ENCODE measurements at places on chromosomes 11 and 22. TPM values are rescaled to one million over a fixed set of nuclear protein-coding genes. Genes with fewer than 3 reads are reported as not detected.

SLC15A3 gene
- total RNA-seq: 7.4 TPM

DNA sequence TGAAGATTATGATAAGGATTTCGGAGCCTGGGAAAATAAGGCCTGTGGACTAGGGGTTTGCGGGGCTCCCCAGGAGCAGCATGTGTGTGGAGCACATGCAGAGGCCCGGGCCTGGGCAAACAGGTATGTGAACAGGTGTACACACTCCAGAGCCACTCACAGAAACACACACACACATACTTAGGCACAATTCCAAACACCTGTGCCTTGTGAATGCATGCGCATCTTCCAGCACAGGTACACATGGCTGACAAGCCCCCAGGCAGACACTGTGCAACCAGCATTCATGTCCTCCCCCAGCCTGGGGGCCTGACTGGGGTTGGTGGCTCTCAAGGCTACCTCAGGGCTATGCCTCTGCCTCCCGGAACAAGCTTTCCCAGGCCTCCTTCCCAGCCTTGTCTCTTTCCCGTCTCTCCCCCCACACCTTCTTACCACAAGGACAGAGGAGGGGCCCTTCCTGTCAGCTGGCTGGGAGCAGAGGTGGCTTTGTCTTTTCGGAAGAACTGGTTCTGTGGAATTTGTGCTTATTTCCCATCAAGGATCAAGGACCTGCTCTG lies 2.6 kb upstream of the P2RY6 start:
- no peak overlapping the region for H3K4me3 ChIP-seq
- DNase-seq: no peak
- H3K27ac ChIP-seq: no peak overlapping the region
- H3K36me3 ChIP-seq: no peaks in the 10 kb centered on the region
- H3K4me1 ChIP-seq: no peaks in the 10 kb centered on the region

GRCh38 chr11:9573775-9574621 lies 528 bp downstream of the WEE1 start:
- peak overlapping the region; percentile 97 for H3K4me3 ChIP-seq
- H3K4me1 ChIP-seq: peaks cover 28% of the 10 kb centered on the region
- DNase-seq: no peak
- peak overlapping the region; percentile 84 for H3K27ac ChIP-seq

DNA sequence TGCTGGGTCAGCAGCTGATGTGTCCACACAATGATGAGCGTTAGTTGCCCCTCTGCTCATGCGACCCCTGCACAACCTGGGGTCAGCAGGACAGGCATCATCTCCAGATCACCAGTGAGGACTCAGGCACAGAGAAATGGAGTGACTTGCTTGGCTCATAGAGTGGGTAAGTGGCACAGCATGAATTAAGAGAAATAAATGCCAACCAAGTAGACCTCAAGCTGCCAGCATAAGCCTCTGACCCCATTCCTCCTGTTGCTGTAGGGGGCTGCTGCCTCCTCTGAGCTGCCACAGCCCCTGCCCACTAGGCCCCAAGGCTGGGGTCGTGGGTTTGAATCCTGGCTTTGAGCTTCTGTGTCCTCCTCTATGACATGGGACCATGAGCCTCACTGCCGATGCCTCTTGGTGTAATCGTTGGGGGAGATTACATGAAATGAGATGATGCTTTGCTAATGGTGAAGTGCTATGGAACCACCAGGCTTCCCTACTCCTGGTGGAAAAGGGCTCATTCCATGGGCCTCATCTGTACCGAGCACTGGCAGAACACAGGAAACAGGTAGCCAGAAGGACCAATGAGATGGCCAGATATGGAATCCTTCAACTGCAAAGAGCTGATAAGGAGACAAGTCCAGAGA lies 33.6 kb downstream of the LRRC32 start:
- H3K4me1 ChIP-seq: peaks cover 6% of the 10 kb centered on the region
- peaks cover 22% of the 10 kb centered on the region for H3K27me3 ChIP-seq
- H3K4me3 ChIP-seq: no peak overlapping the region
- no peak overlapping the region for H3K27ac ChIP-seq

GRCh38 chr11:31768749-31769640 lies 42.1 kb downstream of the PAX6 start:
- no peak overlapping the region for H3K27ac ChIP-seq
- no peaks in the 10 kb centered on the region for H3K27me3 ChIP-seq
- no peak overlapping the region for H3K4me3 ChIP-seq
- H3K36me3 ChIP-seq: no peaks in the 10 kb centered on the region
- peaks cover 3% of the 10 kb centered on the region for H3K4me1 ChIP-seq
- no peak for DNase-seq

IGLL1 gene
- total RNA-seq: not detected

GRIA4 gene
- total RNA-seq: not detected

GRCh38 chr11:18536209-18536608 lies 9.5 kb upstream of the TSG101 start:
- no peak for DNase-seq
- no peak overlapping the region for H3K27ac ChIP-seq
- no peaks in the 10 kb centered on the region for H3K36me3 ChIP-seq
- H3K4me3 ChIP-seq: no peak overlapping the region

DNA sequence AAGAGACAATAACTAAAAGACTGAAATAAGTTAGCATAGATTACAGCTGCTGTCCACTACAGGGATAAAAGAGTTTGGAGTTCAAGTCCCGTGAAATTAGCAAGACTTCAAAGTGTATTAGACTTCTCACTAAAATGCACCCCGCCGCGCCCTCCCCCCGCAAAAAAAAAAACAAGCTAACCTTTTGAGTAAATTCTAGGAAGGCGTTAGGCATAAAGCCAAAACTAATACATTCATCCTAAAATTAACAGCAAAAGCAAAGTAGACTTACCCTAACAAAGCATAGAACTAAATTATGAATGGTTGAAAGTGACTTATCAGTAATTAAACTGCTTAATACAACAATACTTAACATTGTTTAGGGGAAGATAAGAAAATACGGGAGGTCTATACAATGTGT lies 581.0 kb upstream of the CHORDC1 start:
- DNase-seq: no peak
- H3K4me3 ChIP-seq: no peak overlapping the region
- H3K27me3 ChIP-seq: no peaks in the 10 kb centered on the region
- H3K36me3 ChIP-seq: no peaks in the 10 kb centered on the region
- H3K4me1 ChIP-seq: no peaks in the 10 kb centered on the region

DNA sequence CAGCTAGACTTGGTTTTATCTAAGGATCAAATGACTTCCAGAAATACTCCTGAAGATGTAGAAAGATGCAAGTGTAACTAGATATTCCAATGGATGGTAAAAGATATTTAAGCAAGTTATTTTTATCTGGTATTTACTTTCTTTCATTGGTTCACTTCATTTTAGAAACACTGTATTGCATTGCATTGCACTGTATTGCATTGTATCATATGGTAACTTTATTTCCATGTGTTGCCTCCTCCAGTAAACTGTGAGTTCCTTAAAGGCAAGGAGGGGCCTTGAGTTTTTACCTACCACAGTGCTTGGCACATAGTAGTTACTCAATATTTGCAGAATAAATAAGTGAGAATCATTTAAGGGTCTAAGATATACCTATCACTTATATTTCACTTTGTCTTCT lies 31.8 kb upstream of the FLI1 start:
- peaks cover 6% of the 10 kb centered on the region for H3K4me1 ChIP-seq
- peaks cover 22% of the 10 kb centered on the region for H3K27me3 ChIP-seq
- no peak overlapping the region for H3K4me3 ChIP-seq
- DNase-seq: no peak

DNA sequence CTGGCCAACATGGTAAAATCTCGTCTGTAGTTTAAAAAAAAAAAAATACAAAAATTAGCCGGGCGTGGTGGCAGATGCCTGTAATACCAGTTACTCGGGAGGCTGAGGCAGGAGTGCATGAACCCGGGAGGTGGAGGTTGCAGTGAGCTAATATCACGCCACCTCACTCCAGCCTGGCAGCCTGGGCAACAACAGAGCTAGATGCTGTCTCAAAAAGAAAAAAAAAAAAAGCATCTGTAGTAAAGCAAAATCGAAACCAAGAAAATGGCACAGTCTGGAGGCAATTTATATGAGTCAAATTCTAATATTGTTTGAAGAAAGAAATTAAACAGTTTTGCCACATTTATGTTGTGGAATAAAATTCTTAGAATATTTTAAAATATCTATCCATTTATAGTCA lies 365.0 kb upstream of the CHORDC1 start:
- no peak overlapping the region for H3K4me3 ChIP-seq
- no peaks in the 10 kb centered on the region for H3K27me3 ChIP-seq
- H3K4me1 ChIP-seq: no peaks in the 10 kb centered on the region
- no peaks in the 10 kb centered on the region for H3K36me3 ChIP-seq
- H3K27ac ChIP-seq: no peak overlapping the region
- no peak for DNase-seq

- peaks cover 25% of the 10 kb centered on the region for H3K27me3 ChIP-seq
- H3K36me3 ChIP-seq: no peaks in the 10 kb centered on the region
- DNase-seq: peak; percentile 71
- peak overlapping the region; percentile 71 for H3K27ac ChIP-seq
- H3K4me3 ChIP-seq: peak overlapping the region; percentile 85
Observed at GRCh38 chr11:2930704-2931419, 1.6 kb upstream of the PHLDA2 start.

- no peak overlapping the region for H3K27ac ChIP-seq
- H3K27me3 ChIP-seq: peaks cover 2% of the 10 kb centered on the region
- DNase-seq: no peak
- no peaks in the 10 kb centered on the region for H3K36me3 ChIP-seq
- H3K4me3 ChIP-seq: no peak overlapping the region
Observed at GRCh38 chr11:129018991-129019390, 76.3 kb upstream of the TP53AIP1 start.

- peak overlapping the region; percentile 100 for H3K4me3 ChIP-seq
- H3K27me3 ChIP-seq: no peaks in the 10 kb centered on the region
- peak; percentile 95 for DNase-seq
- peaks cover 41% of the 10 kb centered on the region for H3K4me1 ChIP-seq
Observed at GRCh38 chr11:65416341-65416824, 6.2 kb upstream of the NEAT1 start.

SPI1 gene
- 2.9 TPM for total RNA-seq

GRCh38 chr11:112082729-112083128 lies 3.8 kb downstream of the TIMM8B start:
- DNase-seq: no peak
- no peaks in the 10 kb centered on the region for H3K27me3 ChIP-seq
- H3K27ac ChIP-seq: peak overlapping the region; percentile 5

DNA sequence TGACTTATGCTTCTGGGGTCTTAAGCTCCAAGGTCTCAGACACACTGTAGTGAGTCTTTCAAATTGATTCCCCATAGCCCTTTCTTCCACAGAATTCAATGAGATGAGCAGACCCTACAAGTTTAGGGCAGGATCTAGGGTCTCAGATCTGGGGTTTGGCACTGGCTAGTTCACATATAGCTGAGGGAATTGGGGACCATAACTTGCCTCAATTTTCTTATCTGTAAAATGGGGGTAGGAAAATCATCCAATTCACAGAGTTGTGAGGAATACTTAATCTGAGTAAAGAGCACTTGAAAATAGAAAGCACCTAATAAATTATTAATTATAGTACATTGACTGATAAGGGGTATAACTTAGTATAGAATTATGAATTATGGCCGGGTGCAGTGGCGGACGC lies 5.9 kb upstream of the CCDC117 start:
- no peak overlapping the region for H3K27ac ChIP-seq
- H3K4me3 ChIP-seq: no peak overlapping the region
- no peaks in the 10 kb centered on the region for H3K36me3 ChIP-seq
- H3K27me3 ChIP-seq: peaks cover 3% of the 10 kb centered on the region
- peaks cover 3% of the 10 kb centered on the region for H3K4me1 ChIP-seq

DNA sequence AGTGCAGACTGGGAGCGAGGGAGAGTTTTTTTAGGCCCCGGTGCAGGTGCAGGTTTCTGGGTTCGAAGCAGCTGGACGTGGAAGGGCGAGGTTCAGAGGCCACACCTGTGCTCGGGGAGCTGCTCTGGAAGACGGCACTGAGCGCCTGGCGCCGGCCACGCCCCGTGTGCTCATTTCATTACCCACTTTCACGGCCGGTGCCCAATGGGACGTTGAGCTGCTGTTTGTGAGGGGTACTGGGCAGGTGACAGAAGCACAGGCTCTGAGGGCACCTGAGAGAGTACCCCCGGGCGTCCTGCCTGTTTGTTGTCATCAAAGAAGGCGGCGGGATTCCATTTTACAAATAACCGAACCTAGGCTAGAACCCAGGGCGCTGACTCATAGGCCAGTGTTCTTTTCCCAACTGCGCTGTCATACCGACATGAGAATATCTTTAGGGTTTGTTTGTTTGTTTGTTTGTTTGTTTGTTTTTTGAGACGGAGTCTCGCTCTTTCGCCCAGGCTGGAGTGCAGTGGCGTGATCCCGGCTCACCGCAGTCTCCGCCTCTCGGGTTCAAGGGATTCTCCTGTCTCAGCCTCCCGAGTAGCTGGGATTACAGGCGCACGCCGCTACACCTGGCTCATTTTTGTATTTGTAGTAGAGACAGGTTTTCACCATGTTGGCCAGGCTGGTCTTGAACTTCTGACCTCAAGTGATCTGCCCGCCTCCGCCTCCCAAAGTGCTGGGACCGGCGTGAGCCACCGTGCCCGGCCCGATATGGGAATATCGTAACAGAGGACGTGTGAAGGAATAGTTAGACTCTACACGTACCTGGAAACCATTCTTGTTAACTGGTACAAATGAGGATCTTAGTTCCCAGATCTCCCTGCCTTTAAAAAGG lies 16.6 kb upstream of the SPTBN2 start:
- peaks cover 1% of the 10 kb centered on the region for H3K4me1 ChIP-seq
- DNase-seq: peak; percentile 60

ACR gene
- total RNA-seq: not detected

SHISA8 gene
- not detected for total RNA-seq

DNA sequence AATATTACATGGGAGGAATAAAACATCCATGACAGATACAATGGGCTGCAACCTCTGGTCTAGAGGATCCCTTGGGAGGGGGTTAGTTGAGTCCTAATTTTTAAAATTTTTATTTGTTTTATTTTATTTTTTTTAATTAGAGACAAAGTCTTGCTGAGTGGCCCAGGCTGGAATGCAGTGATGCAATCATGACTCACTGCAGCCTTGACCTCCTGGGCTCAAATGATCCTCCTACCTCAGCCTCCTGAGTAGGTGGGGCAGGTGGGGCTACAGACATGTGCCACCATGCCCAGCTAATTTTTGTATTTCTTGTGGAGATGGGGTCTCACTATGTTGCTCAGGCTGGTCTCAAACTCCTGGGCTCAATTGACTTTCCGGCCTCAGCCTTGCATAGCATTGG lies 43.1 kb downstream of the FDX1 start:
- DNase-seq: no peak
- no peaks in the 10 kb centered on the region for H3K27me3 ChIP-seq
- H3K4me1 ChIP-seq: no peaks in the 10 kb centered on the region
- no peak overlapping the region for H3K4me3 ChIP-seq
- H3K36me3 ChIP-seq: peaks cover 2% of the 10 kb centered on the region

DNA sequence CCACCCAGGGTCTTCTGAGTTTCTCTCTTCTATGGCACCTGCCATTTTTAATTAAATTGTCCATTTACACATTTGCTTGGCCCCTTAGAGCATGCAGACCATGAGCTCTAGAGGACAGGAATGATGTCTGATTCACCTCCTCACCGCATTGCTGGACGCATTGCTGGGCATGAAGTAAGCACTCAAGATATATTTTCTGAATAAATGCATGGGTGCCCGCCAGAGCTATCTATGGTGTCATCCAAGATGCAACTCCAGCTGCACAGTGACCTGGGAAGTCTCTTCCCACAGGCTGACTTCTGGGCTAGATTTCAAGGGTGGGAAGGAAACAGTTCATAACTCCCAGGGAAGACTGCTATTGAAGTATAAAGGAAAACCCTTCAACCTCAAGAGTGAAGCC lies 66.6 kb upstream of the ASPHD2 start:
- DNase-seq: no peak
- no peaks in the 10 kb centered on the region for H3K36me3 ChIP-seq
- no peak overlapping the region for H3K4me3 ChIP-seq
- no peak overlapping the region for H3K27ac ChIP-seq

SCGB2A2 gene
- total RNA-seq: not detected

MMP8 gene
- not detected for total RNA-seq

RASSF10 gene
- not detected for total RNA-seq
